NCI-H748 treated with DMSO at 0.1 percent for 48 hours (cell line): ENCODE measurements at places on chromosomes 12 and 14.

GRCh38 chr14:34964977-34965764, 17.6 kb upstream of the SRP54 start:
- DNase-seq, result no peak

DNA sequence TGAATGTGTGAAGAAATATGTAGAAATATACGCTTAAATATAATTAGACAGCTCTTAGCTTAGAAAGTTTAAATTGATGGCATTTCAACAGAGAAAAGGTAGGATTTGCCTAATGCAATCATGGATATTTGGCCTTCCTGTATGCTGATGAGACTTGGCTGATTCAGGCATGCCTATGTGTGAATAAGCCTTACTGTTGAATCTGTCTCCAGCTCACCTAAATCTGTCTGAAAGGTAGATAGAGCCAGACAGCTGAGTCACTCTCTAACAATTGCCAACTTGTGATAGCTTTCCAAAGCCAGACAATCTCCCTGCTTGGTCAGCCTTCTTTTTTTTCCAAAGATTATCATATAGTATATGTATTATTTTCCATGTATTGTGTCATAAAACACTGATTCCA, 92.8 kb upstream of the FLRT2 start:
- no peak for DNase-seq

- no peak for DNase-seq
Observed at GRCh38 chr14:100100032-100100703, 34.9 kb downstream of the EVL start.

- DNase-seq, result no peak
Observed at GRCh38 chr12:114955414-114956014, 271.5 kb upstream of the TBX3 start.

DNA sequence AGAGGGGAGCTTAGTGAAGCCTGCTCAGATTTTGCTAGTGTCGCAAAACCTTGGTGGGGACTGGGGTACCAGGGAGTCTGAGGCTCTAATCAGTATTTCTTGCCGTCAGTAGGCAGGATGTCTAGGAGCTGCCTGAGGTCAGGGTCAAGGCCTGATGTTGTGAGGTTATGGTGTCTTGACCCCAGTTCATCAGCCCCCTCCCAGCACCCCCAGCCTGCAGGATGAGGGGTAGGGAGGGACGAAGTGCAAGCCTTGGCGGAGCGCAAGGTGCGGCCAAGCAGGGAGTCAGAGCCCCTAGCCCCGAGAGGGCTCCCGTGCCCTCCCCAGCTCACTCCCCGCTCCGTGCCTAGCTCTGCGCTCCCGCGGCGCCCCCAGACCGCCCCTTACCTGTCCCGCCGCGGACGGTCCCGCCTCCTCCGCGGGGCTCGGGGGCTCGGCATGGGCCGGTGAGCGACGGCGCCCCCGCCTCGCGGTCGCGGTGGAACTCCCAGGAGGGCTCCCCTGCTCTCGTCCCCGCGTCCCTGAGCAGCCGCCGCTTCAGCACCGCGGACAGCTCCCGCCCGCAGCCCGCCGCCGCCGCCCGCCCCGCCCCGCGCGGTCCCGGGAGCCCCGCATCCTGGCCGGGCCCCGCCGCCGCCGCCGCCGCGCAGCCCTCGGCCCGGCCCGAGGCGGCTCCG, 347 bp downstream of the SYNDIG1L start:
- DNase-seq, result no peak

DNA sequence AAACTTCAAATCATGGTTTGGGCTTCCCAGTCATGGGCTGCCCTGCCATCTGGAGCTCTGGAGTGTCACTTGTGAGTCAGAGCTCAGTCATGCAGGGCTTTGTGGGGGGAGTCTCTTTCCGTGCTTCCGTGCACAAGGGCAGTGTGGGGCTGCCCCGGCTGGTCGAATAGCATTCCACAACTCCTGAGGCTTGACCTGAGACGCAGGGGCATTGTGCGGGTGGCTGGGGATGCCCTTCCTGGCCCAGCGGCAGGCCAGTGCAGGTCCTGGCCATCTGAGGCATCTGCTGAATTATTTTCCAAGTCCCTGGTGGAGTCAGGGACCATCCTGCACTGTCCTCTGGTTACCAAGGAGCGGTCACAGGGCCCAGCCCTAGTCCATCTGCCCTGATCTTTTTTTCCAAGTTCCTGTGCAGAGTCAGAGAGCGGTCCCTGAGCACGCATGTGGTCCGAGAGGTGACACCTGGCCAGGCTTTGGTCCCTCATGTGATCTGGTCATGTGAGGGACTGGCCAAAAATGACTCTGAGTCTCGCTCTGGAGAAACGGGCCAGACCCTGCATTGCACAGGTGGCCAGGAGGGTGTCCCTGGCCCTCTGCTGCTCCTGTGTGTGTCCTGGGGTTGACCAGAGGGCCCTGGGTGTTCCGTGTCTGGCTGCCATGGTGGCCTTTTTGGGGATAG, 167.0 kb upstream of the ALG10B start:
- no peak for DNase-seq

- no peak for DNase-seq
Observed at GRCh38 chr14:85399186-85399585, 130.8 kb upstream of the FLRT2 start.

DNA sequence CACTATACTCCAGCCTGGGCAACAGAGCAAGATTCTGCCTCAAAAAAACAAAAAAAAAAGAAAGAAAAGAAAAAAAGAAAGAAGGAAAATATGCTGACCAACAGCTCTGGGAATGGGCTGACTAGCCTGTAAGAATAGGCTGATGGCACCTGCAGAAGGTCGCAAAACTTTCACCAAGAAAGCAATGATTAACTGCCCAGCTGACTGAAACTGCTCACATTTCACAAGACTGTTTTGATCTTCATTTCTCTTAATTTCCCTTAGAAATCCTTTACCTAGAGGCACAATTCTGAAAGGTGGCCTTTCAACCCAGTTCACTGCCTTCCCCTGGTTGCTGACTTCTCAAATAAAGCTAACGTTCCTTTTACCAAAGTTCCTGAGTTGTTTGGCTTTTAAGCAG, 12.4 kb downstream of the BEST3 start:
- no peak for DNase-seq

- DNase-seq, result peak; percentile 35
Observed at GRCh38 chr12:2783936-2784600, 10.7 kb upstream of the FKBP4 start.

DNA sequence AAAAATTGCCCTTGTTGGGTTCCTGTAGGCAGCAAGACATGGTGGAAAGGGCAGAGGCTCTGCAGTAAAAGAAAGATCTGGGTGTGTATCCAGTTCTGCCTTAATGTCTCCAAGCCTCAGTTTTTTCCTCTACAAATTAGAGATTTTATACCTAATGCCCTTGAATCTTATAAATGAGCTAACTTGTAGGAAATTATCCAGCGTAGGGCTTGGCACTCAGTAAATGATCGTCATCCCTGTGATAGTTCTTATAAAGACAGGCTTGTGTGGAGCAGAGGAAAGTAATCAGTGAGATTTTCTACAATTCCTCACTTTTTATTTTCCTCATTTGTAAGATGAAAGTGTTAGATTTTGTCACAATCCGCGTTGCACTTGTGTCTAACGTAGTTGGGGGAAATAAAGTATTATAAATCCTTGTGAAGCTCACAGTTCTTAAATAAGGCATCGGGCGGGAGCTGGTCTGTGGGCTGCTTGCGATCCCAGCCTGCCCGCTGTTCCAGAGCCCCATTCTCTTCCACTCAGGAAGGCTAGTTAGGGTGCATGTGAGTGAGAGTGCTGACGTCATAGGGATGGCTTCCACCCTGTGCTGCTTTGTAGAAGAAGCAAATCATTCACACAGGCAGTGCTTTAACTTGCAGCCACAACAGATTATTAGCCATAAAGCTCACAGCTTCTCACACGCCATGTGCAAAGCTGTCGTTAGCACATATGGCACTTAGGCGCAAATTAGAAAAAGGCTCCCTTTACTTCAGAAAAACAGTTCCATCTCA, 87.6 kb downstream of the EML1 start:
- DNase-seq, result no peak

GRCh38 chr14:45519766-45520165, 266.8 kb upstream of the MIS18BP1 start:
- no peak for DNase-seq

GRCh38 chr14:92704821-92705220, 43.6 kb downstream of the LGMN start:
- no peak for DNase-seq

DNA sequence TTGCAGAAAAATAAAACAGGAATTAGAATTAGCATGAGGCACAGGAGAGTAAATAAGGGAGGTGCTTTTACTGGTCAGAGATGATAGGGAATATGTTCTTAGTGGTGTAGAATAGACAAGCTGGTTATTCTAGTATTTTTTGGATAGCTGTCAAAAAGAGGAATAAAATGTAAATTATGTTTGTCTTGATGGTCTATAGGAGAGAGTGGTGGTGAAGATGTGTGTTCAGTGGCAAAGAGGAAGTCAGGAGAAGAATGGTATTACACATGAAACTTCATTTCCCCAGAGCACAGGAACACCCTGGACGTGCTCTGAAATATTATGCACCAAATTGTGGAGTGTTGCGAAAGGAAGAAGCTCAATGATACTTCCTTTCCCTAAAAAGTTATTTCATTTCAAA, 27.8 kb downstream of the MUCL1 start:
- DNase-seq, result no peak

GRCh38 chr12:79326222-79326621, 364.5 kb downstream of the PAWR start:
- no peak for DNase-seq

DNA sequence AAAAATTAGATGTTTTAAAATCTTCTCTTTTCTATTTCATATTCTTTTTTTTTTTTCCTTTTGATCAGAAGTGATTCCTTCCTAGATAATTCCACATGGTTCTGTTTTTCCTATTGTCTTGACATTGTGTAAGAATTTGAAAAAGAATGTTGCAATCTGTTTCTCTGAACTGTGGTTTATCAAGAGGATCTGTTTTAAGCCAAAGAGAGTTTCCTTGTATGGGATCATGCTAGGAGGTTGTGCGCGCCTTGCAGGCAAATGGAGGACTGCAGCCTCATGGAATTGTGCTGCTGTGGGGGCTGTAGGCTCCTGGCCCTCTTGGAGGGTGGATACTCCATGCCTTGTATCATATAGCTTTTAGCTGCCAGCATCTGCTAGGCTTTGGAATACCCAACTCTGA, 43.3 kb upstream of the MBIP start:
- DNase-seq, result no peak

DNA sequence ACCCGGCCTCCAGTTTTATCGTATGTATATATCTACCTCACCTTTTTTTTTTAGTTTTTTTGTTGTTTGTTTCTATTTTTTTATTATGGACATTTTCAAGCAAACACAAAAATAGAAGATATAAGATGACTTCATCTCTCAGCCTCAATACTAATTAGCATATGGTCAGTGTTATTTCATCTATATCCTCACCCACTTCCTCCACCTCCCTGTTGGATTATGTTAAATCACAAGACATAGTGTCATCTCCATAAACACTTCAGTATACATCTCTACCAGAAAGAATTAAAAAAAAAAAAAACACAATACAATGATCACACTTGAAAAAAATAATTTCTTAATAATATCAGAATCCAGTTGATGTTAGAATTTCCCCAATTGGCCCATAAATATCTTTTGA, 34.9 kb downstream of the RAB35 start:
- DNase-seq, result no peak

DNA sequence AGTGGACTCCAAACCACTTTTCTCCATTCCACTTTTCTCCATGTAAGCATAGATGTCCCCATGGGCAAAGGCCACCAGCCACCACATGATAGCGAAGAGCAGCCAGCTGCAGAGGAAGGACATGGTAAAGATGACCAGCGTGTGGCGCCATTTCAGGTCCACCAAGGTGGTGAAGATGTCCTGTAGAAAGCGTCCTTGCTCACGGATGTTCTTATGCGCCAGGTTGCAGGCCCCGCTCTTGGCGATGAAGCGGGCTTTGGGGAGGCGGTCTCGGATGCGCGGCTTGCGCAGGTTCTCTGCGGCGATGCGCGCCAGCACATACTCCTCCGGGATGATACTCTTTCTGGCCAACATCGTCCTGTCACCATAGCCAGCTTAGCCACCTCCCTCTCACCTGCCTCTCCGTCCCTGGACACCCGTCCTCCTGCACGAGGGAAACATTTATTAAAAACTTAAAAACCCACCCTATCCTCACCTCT, 1.2 kb downstream of the KCNJ8 start:
- DNase-seq, result no peak

DNA sequence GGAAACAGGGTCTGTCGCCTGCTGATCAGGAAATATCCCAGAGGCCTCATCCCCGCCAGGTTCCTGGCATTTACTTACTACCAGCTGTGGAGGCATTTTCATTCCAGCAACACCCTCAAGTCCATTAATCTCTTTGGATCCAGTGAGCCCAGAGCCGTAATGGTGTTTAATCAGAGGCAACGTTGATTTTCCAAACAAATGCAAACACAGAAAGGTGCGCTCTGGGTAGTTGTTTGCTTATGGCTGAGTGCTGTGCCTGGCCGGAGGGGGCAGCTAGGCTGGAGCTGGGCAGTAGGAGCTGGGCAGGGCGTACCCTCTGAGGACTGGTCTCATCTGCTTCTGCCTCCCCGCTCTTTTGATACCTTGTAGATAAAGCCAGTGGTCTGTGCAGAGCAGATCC, 110.6 kb downstream of the ADCK1 start:
- DNase-seq, result no peak

DNA sequence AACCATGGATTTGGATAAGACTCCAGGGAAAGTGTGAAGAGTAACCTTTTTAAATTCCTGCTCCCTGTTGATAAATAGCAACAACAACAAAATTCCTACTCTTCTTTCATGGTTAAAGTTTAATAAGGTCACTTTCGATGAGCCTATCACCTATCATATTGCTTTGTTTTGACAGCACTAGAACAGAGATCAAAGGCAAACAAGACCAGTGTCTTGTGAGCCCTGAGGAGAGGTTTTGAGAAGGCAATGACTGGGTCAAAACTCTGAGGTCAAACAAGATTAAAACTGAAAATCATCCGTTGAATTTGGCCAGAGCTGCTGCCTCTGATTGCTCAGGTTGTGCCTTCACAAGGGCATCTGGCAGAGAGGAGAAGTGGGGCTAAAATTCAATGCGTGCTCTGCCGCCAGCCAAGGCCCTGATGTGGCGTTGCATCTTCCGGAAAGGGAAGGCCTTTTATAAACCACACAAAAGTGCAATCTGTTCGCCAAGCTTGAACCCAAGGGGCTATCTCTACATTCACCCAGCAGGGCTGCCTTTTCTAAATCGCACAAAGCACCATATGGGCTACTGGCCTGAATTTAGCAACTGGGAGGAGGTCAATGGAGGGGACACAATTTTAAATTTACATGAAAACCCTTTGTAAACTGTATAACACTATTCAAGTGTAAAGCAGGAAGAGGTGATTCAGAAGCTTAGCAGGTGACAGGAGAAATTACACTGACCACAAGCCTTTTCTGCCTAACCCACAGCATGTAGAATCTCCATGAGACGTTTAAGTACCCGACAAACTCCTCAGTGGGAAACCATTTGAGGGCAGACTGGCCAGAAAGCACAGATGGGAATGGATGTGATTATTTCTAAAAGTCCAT, 140.8 kb downstream of the DAD1 start:
- DNase-seq, result no peak
